Sigmoid colon (tissue), 7 donors: ENCODE measurements at places on chromosomes 7 and 10. TPM values are rescaled to one million over a fixed set of nuclear protein-coding genes. Genes with fewer than 3 reads are reported as not detected.

The AMZ1 gene
- total RNA-seq = not detected

The ADIRF gene
- total RNA-seq = 81.8 TPM

The TMEM225B gene
- total RNA-seq = 0.41 TPM

The CYP2C9 gene
- total RNA-seq = not detected

The BICC1 gene
- total RNA-seq = 12.1 TPM

The TMEM270 gene
- not detected for total RNA-seq

The OPN4 gene
- not detected for total RNA-seq

The SLC26A3 gene
- 12.0 TPM for total RNA-seq

The PDAP1 gene
- total RNA-seq = 84.5 TPM

The WEE2 gene
- total RNA-seq = not detected

The C7orf57 gene
- total RNA-seq = not detected

The ABCF2 gene
- total RNA-seq = 25.8 TPM

The ZC3HAV1L gene
- total RNA-seq = 11.8 TPM

The MKX gene
- total RNA-seq = 11.0 TPM

The PILRB gene
- total RNA-seq = 54.6 TPM

The CHAT gene
- 0.41 TPM for total RNA-seq

The CHN2 gene
- total RNA-seq = 15.8 TPM

The ASB4 gene
- not detected for total RNA-seq

The FBXW4 gene
- 89.7 TPM for total RNA-seq

The SAP25 gene
- total RNA-seq = 1.9 TPM

The AKR1C8 gene
- total RNA-seq = not detected

The GPR37 gene
- 0.68 TPM for total RNA-seq

The TBX20 gene
- total RNA-seq = not detected

The CYP26C1 gene
- total RNA-seq = not detected

The ICA1 gene
- 4.8 TPM for total RNA-seq

The HOXA10 gene
- total RNA-seq = 55.1 TPM

The NPM3 gene
- 23.0 TPM for total RNA-seq

The VAX1 gene
- total RNA-seq = not detected

The H2BK1 gene
- not detected for total RNA-seq

The TMEM273 gene
- 8.7 TPM for total RNA-seq

The TMEM229A gene
- 0.71 TPM for total RNA-seq

The PIK3AP1 gene
- total RNA-seq = 13.2 TPM

The POLR2J gene
- 9.9 TPM for total RNA-seq

The FBXL13 gene
- 3.3 TPM for total RNA-seq

The FAM180A gene
- 0.95 TPM for total RNA-seq

The ITGA8 gene
- total RNA-seq = 0.66 TPM

The ELFN1 gene
- total RNA-seq = 0.54 TPM

The CCL24 gene
- total RNA-seq = not detected

The CDK14 gene
- total RNA-seq = 14.3 TPM

The C10orf67 gene
- not detected for total RNA-seq

The C10orf71 gene
- total RNA-seq = not detected

The LRRC17 gene
- 1.4 TPM for total RNA-seq

The CYP17A1 gene
- not detected for total RNA-seq
